NCI-H1930 (cell line): ENCODE measurements at places on chromosomes 2 and 18.

DNA sequence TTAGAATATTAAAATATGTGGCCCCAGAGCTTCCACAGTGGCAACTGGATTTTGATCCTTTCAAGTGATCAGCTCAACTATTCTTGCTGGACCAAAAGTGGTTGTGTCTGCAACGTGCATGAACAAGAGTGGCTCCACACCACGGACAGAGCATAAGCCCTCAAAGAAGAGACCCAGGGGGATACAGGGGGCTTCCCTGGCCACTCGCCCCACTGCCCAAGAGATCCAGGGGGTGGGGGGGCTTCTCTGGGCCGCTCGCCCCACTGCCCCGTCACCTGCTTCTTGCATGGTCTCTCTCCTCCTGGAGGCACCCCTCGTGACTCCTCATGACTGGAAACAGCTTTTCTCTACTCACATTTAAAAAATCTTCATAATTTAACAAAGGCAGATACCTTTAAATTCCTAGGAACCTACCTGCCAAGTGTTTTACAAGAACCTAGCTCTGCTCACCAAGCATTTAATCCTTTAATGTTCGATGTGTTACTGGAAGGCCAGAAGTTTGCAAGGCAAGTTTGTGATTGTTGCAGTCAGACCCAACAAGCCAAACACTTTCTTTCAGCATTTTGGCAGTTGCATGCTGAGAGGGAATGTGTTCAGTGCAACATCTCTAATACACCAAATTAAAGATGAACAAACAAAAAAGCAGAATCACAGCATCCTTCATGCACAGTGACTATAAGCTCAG is 174.3 kb downstream of the BCL2 start:
- DNase-seq, result no peak

DNA sequence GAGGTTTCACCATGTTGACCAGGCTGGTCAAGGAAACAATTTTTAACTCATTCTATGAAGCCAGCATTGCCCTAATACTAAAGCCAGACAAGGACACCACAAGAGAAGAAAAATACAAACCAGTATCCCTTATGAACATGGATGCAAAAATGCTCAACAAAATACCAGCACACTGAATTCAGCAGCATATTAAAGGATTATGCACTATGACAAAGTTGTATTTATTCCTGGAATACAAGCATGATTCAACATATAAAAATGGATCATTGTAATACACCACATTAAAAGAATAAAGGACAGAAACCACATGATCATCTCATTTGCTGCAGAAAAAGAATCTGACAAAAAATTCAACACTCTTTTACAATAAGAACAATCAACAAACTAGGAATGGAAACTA is 138.7 kb downstream of the RAB3GAP1 start:
- DNase-seq, result no peak

- DNase-seq, result no peak
These were observed 153.9 kb upstream of the NDUFV2 start for GRCh38 chr18:8948471-8949149.

GRCh38 chr2:37441055-37441454 is 96.6 kb downstream of the QPCT start:
- DNase-seq, result no peak

- no peak for DNase-seq
These were observed 50.0 kb upstream of the OTOF start for GRCh38 chr2:26527726-26528585.

DNA sequence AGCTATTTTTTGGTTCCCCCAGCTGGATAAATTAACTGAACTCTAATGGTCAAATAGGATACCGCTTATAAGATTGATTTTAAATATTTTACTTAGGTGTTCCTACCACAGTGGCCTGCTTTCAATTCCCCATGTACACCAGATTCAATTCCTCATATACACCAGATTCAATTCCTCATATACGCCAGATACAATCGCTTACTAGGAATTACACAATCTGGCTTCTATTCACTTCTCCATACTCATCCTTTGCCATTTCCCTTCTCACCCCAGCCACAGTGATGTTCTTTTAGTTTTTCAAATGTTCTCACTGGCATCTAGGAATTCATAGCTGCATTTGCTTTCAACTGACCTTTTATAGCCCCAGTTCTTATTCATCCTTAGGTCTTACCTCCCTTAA is 66.5 kb downstream of the SLC40A1 start:
- DNase-seq, result no peak

DNA sequence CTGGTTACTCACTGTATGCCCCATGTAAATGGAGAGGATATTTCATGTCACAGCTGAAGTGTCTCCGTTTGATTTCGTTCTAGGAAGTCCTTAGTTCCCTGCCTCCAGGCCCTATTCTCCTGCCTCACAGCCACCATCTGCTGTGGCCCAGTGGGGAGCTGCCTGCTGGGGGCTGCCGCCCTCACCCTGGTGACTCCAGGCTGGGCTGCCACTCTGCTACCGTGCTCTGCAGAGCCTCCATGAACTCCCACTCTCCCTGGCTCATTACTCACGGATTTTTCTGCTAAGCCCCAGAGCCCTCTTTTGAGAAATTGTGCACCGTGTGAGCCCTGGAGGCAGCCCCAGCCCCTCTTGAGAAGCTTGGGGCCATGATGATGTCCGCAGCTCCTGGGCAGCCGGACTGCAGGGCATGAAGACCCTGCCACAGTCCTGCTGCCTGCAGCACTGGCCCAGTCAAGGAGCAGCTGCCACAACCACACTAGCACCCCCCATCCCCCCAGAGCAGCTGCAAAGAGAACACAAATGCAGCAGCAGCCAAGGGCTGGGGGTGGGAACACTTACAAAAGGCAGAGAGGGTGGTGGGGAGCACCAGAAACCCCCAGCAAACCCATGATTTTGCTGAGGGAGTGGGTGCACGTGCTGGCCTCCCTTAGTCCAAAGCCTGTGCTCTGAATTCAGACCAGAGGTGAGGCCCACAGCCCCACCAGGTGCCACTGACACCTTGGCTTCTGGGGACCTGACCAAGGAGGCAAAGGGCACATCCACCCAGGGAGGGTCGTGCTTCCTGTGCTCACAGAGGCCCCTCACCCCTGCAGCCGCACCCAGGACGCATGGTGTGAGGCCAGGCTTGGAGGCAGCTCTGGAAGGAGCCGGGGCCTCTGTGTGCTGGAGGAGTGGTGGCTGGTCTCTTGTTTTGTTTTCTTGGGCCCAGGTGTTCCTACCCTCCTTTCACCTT is 270.2 kb upstream of the RAB6C start:
- no peak for DNase-seq

DNA sequence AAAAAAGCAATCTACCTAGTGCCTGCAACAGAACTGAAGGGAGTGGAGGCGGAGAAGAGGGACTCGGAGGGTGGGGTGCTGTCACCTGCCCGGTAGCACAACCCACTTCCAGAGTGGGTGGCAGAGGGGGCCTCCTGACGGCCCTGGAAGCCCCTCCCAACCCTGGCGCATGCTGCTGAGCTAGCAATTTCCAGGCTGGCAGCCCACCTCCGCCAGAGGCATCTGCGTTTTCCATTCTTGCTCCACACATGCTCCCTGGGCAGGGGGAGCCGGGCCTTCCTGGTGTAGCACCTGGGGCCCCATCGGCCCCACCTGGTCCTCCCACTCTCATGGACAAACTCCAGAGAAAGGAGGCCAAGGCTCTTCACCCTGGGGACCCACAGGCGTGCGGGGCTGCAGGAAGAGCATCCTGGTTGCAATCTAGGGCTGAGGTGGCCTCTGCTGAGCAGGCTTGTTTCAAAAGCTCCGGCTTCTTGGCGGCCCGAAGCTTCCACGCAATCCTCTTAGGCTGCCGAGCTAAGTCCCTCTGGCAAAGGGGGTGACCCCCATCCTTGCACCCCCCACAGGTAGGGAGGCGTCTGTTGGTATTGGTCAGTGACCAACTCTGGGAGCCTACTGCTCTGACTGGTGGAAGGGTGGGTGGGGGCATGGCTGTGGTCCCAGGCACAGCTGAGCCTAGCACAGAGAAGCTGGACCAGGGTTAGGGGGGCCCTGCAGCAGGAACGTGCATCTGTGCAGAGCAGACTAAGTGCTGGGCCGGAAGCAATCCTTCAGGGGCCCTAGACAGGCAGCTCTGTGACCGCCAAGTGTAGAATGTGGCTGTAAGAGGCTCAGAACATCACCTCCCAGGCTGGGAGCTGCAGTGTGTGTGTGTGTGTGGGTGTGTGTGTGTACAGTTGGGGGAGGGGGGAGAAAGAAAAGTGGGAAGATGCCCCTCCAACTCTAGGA is 2.6 kb downstream of the HS6ST1 start:
- no peak for DNase-seq

DNA sequence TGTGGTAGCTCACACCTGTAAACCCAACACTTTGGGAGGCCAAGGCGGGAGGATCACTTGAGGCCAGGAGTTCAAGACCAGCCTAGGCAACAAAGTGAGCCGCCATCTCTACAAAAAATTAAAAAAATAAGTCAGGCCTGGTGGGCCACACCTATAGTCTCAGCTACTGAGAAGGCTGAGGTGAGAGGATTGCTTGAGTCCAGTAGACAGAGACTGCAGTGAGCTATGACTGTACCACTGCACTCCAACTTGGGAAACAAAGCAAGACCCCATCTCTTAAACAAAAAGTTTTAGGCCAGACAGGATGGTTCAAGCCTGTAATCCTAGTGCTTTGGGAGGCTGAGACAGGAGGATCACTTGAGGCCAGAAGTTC is 69.8 kb upstream of the IL1R2 start:
- DNase-seq, result no peak

- no peak for DNase-seq
These were observed 482.2 kb downstream of the SPAG16 start for GRCh38 chr2:213766465-213766901.

GRCh38 chr2:49982871-49983270 is 828.6 kb upstream of the FSHR start:
- no peak for DNase-seq

DNA sequence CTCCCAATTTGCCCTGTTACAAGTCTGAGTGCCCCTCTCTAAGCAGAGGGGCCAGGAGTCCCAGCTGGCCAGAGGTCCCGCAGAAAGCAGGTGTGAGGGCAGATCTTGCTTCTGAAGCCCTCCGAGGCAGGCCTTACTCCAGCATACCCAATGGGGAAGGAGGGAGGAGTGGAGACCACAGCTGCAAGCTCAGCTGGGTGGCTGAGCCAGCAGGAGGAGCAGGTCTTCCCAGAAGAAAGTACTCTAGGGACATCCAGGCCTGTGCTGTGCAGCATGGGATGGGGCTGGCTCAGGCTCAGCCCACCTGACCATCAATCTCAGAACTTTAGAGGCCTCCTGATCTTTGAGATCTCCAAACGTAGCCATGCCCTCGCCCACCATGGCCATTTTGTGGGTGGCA is 31.3 kb downstream of the PLB1 start:
- DNase-seq, result no peak

GRCh38 chr2:28779001-28779400 is 27.4 kb downstream of the PPP1CB start:
- no peak for DNase-seq

GRCh38 chr2:112137516-112138158 is 548 bp upstream of the FBLN7 start:
- no peak for DNase-seq

DNA sequence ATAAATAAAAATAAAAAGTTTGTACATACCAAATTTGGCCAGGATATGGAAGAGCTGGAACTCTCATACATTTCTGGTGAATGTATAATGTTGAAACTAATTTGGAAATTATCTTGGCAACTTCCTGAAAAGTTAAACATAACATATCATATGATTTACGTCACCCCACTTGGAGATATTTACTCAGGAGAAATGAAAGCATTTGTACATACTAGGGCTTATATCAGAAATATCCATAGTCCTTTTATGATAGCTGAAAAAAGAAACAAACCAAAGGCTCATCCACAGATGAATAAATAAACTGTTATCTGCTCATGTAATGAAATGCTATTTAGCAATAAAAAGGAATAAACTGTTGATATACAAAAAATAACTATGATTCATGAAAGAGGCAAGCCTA is 318.2 kb upstream of the NRXN1 start:
- no peak for DNase-seq

DNA sequence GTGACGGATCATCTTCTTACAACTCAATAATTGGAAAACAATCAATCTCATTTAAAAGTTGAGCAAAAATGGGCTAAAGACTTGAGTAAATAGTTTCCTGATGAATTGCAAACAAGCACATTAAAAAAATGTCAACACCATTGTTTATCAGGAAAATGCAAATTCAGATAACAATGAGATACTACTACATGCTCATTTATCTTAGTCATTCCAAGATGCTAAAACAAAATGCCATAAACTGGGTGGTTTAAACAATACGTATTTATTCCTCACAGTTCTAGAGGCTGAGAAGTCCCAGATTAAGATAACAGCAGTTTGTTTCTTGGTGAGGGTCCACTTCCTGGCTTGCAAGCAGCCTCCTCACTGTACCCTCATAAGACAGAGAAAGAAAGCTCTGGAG is 359.6 kb downstream of the NR4A2 start:
- no peak for DNase-seq

DNA sequence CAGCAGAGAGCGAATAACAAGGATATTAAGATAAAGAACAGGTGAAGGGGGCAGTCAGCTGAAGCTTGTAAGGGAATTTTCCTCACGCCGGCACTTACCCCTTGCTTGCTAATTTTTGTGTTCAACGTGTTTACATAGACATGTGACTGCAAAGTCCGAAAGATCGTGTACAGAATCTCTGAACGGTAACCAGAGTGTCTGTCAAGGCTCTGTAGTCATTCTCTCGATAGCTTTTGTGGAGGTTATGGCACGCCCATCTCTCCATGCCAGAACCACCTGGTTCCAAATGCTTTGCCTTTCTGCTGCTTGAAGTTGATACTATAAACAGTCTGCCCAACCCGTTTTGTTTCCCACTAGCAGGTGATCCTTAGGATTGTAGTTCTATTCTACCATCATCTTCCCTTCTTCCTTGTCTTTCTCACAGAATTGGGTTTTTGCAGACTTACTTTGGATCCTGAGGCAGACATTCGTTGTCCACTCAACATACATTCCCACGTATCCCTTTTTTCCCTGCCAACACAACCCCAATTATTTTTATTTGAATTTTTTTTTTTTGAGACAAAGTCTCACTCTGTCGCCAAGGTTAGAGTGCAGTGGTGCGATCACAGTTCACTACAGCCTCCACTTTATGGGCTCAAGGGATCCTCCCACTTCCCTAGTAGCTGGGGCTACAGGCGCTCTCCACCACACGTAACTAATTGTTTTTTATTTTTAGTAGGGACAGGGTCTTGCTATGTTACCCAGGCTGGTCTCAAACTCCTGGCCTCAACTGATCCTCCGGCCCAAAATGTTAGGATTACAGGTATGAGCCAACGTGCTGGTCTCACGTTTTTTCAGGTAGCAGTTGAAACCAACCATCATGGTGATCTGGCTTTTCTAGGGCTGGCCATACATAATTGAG is 1.3 kb upstream of the USP34 start:
- DNase-seq, result no peak

GRCh38 chr2:100524331-100524730 is 38.5 kb upstream of the PDCL3 start:
- no peak for DNase-seq

DNA sequence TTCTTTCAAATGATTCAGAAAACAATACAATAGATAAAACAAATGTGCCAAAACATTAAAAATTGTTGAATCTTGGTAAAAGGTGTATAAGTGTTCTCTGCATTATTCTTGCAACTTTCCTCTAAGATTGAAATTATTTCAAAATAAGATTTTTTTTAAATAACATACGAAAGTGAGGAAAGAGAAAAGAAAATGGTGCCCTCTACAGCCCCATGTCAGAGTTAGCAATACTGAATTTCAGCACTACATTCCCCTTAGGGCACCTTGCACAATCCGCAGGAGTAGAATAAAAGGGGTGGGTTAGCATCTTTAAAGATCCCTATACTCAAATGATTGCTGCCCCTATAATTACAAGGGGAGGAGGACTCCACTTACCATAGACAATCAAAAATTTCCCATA is 433.7 kb downstream of the BCL11A start:
- no peak for DNase-seq

- DNase-seq, result no peak
These were observed 24.8 kb downstream of the GIGYF2 start for GRCh38 chr2:232721882-232722281.

- DNase-seq, result no peak
These were observed 30.3 kb downstream of the AKAIN1 start for GRCh38 chr18:5166606-5167280.
